ENCODE measurements at places on chromosomes 1 and 21.

- no peak for DNase-seq
Observed at GRCh38 chr1:1173793-1174415, at the start of gene TTLL10. TSS of gene TTLL10 (plus strand) at chr1:1173880. CDS start at chr1:1179216, 5,336 bp downstream.

DNA sequence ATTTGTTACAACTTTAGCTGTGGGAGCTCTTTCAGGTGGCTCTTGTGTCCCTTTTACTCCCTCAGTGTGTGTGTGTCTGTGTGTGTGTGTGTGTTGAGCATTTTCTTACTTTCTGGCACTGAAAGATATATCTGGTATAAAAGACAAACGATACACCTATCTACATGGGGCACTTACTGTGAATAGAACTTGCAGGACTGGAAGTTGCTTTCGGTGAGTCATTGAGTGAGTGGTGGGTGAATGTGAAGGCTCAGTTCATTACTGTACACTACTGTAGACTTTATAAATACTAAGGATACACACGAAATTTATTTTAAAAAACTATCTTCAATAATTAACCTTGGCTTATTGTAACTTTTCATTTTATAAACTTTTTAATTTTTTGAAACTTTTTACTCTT lies 38.7 kb downstream of the BTBD8 start:
- no peak for DNase-seq

- no peak for DNase-seq
Observed at GRCh38 chr21:44686000-44686781, 4.2 kb upstream of the KRTAP12-1 start.

DNA sequence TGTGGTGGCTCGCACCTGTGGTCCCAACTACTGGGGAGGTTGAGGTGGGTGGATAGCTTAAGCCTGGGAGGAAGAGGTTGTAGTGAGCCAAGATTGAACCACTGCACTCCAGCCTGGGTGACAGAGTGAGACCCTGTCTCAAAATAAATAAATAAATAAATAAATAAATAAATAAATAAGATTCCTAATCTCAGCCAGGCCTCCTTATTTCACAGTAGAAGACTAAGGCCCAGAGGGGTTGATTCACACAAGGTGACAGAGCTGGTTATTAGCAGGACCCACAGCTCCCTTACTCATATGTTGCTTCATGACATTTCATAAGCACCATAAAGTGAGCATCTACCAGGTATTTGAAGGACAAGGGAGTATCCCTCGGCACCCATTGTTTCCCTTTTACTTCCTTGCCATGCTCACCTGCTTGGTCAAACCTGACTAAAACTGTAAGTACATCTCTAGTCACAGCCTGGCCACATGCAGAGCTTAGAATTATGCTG lies 32.7 kb downstream of the ALG14 start:
- no peak for DNase-seq

DNA sequence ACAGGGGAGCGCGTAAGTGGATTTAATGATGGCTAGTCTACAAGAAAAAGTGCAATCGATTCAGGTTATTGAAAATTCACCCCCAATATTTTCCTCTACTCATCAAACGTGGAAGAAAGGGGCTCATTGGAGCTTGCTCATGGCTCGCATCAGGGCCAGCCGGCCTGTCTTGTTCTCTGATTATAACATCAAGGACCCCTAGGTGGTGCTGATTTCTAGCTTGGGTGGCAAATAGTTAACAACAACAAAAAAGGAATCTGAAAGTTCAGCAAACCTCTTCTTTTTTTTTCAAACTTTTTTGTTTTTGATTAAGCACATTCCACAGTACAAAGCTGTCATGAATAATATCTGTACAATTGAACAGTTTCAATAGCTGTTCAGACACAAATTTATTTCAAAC lies 35.8 kb upstream of the SOD1 start:
- DNase-seq = no peak

- DNase-seq = peak; percentile 58
Observed at GRCh38 chr1:16249596-16250241, 12.7 kb upstream of the CPLANE2 start.

- no peak for DNase-seq
Observed at GRCh38 chr1:215777370-215777925, 210.3 kb downstream of the KCTD3 start.

- no peak for DNase-seq
Observed at GRCh38 chr1:241229216-241229615, 127.8 kb downstream of the RGS7 start.

GRCh38 chr1:37922767-37923550 lies 23.9 kb downstream of the INPP5B start:
- DNase-seq = peak; percentile 89

DNA sequence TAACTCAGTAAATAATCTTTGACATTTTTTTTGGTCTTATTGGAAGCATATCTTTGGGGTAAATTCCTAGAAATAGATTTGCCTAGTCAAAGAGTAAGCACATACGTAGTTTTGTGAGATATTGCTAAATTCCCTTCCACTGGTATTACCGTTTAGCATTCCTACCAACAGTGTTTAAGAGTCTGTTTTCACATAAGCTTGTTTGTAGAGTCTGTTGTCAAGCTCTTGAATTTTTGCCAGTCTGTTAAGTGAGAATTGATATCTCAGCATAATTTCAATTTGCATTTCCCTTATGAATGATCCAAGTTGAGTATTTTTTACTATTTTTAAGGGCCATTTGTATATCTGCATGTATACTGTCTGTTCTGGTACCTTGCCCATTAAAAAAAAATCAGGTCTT lies 37.0 kb upstream of the MPC2 start:
- no peak for DNase-seq

All from erythroblast (primary cell).